ENCODE measurements at places on chromosomes 5 and 9.

DNA sequence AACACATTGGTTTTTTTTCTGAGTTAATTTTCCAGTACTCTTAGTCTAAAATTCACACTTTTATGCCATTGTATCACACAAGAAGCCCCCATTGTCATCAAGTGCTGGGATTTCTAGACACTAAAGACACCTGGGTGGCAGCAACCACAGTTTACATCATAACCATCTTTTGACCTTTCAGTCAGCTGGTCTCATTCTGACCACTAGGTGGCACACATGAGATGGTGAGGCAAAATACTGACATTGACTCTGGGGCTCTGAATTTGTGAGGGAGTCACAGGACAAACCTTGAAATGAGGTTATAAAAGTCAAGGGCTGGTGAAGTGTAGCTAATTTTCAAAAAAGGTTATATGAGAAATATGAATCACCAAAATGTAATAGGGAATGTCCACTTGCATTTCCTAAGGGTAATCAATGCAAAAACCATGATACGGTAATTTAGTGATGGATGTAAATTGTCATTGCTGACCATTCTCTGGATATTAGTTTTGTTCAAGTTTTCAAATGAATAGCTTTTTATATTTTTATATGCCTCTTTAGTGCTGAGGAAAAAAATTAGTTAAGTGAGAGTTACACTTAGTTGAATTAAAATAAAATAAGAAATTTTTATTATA is 229.4 kb downstream of the DMAC1 start:
- peak; percentile 24 for DNase-seq

- DNase-seq, result no peak
Measured at GRCh38 chr5:38048400-38048799, 208.6 kb upstream of the GDNF start.

DNA sequence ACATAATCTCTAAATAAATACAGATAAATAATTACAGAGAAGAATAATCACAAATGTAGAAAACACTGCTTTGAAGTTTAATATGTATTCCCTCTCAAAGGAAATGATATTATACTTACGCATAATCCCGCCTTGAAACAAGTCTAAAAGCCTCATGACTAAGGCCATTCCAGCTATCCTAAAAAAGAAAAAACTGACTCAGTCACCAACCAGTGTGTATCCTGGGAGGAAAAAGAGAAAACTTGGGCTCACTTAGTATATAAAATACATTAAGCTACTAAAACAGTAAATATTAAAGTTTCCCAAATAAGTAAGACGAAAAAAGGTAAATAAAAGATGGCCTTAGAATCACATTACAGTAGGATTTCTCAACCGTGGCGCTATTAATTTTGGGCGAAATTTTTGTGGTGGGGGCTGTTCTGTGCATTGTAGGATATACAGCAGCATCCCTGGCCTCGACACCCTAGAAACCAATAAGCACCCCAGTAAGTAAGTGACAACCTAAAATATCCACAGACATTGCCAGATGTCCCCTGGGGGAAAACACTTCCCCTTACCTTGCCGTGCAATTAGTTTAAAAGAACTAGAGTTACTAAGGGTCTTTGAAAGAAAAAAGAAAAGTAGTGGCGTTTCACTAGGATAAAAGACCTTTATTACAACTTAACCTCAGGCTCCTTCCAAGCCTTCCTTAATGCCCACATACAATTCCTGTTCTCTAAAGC is 1.1 kb downstream of the HSPA9 start:
- DNase-seq, result no peak

DNA sequence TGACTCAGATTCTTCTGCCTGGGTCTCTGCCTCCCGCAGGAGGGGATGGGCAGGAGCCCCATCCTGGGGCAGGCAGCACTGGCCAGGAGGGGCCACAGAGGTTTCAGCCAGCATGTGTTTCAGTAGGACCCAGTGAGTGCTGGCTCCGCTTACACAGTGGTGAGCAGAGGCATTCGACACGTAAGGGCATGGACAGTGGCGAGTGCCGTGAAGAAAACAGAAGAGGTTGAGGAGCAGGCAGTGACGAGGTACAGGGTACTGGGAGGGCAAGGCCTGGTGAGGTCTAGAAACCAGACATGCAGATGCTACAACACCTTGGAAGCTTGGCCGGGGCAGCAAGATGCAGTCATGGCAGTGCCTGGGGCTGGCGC is 41.5 kb downstream of the CACNA1B start:
- no peak for DNase-seq

- no peak for DNase-seq
Measured at GRCh38 chr9:115232181-115232774, 114.3 kb upstream of the TNC start.

DNA sequence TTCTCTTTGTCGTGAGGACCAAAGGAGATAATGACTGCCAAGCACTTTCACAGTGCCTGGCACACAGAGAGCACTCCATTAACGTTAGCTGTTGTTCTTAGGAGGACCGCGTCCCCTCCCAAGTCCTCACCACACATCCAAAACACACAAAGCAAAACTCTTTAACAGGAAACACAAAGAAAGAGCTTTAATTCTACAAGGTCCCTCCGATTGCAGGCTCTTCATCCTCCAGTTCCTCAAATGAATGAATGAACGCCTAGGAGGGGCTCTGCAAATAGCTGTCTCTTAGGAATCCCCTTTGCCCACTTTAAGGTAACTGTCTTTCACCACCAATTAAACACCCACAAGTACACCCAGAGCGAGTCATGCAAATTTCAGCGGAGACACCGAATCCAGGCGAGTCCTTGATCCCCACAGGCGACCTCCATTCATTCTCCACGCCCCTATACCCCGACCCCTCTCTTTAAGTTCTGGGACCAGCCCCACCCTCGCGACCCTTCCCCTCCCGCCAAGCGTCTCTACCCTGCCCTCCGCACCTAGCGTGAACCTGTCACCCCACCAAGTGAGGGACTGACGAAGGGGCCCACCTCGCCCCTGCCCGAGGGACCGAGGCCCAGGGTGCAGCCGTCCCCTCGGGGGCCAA is 644 bp downstream of the TSC1 start:
- no peak for DNase-seq

DNA sequence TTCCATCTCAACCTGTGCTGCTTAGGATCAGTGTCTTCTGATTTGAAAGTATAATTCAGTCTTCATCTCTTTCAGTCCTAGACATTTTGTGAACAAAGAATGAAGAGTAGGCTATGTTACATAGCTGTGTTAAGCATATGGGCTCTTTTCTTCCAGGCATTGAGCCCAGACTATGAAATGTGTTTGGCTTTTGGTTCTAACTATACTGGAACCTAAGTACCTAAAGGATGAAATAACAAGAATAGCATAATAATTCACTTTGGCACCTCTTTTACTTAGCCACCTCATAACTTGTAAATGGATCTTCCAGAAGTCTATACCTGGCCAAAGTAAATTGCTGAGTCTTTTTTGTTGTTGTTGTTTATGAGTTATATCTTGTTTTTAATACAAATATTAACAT is 71.4 kb downstream of the SLF1 start:
- no peak for DNase-seq

Measured in NCI-H2171 treated with DMSO at 0.1 percent for 48 hours (cell line).